ENCODE measurements at places on chromosomes 2 and 18.

DNA sequence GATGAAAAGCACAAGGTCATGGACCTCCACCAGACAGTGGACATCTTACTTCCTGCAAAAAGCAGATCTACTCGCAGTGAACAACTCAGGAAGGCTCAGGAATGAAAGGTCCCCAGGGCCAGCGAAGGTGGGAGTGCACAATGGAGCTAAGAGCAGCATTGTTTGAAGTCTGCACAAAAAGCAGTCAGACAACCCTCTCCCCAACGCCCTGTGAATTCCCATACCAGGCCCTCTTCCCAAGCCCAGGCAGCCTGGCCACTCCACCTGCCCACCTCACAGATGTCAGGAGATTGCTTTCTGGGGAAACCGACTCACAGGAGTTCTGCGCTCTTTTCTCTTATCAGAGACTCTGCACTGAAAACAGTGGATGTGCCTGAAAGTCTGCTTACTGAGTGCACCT lies 34.8 kb downstream of the ST8SIA5 start:
- DNase-seq: no peak

DNA sequence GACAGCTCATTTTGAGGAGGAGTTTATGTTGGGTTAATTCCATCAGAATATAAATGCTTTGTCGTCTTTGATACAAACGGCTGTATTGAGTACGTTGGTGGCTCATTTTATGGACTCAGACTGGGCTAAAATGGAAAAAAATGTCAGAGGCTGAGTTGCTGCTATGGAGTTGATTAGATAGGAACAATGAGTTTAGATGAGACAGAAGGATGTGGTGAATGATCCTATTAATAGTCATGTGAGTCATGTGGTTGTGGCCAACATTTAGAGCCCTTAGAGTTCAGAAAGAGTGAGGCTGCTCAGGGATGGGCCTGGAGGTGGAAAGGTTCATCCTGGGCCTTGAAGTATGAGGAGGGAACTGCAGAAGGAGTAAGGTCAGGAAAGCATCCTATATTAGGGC lies 434.2 kb downstream of the MEIS1 start:
- DNase-seq: no peak

DNA sequence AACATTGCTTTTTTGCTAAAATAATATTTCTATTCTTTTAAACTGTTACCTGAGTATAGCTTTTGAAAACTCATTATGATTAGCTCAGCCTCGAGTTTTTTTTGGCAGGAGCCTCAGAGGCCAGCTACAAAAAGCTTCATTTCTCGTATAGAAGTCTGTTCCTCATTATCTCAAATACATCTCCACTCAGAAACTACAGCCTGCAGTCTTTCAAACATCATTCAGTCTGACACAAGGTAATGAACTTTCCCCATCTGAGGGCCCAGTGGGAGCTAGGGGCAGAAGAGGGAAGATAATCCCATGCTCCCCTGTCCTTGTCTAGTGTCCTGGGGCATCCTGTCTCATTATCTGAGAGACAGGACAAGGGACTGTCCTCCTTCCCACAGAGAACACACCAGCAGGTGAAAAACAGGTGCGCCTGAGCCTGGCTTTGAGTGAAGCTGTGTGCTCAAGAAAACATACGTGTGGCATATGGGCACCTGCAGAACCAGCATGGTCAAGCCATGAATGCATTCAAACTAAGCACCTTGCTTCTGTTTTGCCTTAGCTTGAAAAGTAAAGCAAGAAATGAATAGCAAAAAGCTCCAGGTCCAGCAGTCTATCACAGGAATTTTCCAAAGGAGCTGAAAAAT lies 247.5 kb downstream of the MREG start:
- no peak for DNase-seq

GRCh38 chr2:108587621-108588020 lies 53.4 kb downstream of the LIMS1 start:
- DNase-seq: no peak

- DNase-seq: no peak
Measured at GRCh38 chr2:168671932-168672331, 130.5 kb upstream of the NOSTRIN start.

DNA sequence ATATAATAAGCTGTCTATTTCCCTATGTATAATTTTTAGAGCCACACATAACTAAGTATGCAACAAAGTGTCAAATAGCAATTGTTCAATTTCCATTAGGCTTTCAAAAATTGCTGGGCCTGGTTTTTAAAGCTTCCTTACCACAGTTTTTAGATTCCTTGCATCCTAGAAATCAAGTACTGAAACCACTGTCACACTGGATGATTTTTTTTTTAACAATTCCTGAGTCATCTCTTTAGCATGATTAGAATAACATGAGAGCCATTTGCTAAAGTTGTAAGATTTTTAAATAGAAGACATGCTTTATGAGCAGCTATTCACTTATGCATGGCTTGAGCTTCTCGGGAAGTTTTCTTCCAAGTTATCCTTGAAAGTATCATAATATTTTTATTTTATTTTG lies 319.5 kb upstream of the NXPH2 start:
- DNase-seq: no peak

GRCh38 chr2:11024687-11025086 lies 113.0 kb downstream of the KCNF1 start:
- DNase-seq: no peak

- no peak for DNase-seq
Measured at GRCh38 chr2:161436411-161436810, 20.3 kb downstream of the TBR1 start.

GRCh38 chr2:30661173-30662107 lies 145.8 kb downstream of the CAPN13 start:
- no peak for DNase-seq

DNA sequence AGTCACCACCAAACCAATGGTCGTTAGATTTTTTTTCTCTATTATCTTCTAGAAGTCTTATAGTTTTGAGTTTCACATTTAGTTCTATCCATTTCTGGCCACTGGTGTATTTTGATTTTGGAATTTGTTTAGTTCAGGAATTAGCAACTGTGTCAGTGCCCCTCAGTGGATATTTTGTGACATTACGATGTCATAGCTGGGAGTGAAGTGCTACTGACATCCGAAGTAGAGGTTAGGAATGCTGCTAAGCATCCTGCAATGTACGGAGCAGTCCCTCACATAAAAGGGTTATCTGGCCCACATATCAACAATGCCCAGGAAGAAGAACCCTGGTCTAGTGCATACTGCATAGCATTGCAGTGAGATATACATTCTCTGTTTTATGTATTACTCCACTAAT lies 157.4 kb upstream of the RGPD4 start:
- no peak for DNase-seq

GRCh38 chr2:240871071-240871958 lies 2.7 kb downstream of the AGXT start:
- no peak for DNase-seq

DNA sequence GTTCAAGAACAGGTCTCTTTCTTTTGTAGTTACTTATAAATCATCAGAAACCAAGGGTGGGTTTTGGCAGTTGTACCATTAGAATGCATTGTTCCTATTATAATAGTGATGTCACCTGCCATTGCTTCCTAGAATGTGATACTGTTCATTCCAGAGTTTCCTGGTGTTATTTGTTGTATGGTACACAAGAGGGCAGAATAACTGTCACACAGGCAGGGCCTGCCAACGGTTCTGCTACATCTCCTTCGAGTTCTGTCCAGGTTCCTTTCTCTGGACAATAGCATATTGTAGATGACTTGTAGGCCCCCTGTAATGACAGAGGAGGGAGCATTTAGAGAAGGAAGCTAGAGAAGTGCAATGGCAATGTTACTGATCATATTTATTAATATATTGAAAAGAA lies 98.3 kb downstream of the KLHL14 start:
- no peak for DNase-seq

GRCh38 chr2:158313734-158314133 lies 142.8 kb downstream of the CCDC148 start:
- DNase-seq: no peak

DNA sequence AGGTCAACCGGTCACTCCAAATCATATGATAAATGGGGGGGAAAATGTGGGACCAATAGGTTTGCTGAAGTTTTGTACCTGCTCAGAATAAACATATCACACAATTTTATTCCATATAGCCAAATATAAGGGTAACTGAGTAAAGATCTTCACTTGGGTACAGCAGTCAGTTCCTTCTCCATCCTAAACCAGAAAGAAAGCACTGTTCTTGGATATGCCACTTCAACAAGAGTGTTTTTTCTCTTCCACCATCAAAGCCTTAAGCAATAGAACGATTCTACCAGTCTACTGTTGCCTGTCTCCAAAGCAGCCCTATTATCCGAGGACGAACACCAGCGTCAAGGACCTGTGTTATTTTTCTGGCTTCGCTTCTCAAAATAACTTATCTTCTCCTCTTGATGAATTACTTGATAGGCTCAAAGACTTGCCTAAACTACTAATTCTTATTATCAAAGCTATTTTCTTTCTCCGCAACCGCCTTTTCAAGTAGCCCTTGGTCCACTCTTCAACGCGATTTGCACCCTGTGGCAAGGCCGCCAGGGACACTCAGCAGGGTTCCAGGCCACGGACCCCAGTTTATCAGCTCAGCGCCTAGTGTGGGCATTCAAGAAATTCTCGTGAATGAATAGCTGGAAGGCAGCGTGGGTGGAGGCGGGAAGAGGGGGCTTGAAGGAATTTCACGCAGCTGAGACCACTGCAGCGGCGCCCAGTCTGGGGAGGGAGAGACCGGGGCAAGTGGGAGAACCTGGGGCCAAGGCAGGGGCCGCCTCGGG lies 646 bp downstream of the ALS2 start:
- peak; percentile 30 for DNase-seq

DNA sequence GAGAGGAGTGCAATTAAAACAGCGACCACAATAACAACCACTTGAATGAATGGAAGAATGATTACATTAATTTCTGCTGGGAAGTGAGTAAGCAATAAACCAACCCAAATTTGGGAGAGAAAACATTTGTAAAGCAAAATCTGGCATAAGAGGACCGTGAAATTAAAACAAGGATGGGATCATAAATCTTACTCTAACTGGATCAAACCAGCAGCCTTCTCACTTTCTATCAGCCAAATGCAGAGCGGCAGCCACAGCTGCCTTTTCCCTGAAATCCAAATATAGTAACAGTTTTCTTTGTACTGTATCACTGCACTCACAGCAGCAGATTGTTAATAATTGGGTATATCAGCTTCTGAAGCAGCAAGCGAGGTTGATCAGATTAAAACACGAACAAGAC lies 245.2 kb upstream of the REG3G start:
- no peak for DNase-seq

DNA sequence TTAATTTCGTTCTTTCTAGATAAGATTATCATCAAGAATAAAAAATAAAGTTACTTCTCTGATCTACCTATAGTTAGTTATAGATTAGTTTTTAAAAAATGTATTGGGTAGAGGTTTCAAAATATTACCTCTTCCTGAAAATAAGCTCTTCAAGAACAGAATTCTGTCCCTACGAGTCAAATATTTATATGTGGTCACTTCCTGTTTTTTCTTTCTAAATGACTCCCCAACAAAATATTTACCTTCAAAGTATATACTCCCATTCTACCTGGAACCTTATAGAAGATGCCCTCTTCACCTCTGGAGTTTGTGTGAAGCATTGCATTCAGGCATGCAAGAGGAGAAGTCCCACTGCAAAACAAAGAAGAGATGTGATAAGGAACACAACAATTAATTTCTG lies 72.3 kb downstream of the ASXL2 start:
- no peak for DNase-seq

- no peak for DNase-seq
Measured at GRCh38 chr2:134195341-134195740, 58.5 kb upstream of the MGAT5 start.

- DNase-seq: no peak
Measured at GRCh38 chr2:159961037-159961436, 101.4 kb downstream of the PLA2R1 start.

DNA sequence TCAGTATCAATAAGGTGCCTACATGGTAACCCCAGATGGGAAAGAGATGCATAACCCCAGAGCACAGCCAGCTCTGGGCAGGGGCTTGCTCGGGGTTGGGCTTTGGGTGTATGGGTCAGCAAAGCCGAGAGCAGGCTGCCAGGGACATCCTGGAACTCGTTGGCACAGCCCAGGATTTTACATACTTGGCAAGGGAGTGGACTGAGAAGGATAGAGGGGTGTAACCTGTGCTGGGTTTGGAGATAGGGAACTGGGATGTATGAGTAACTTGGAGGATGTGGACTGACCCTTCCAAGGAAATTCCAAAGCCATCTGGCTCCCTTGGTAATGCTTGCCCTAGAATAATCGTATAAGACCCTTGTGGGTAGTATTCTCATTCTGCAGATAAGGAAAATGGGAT lies 44.2 kb downstream of the GPR39 start:
- DNase-seq: no peak

DNA sequence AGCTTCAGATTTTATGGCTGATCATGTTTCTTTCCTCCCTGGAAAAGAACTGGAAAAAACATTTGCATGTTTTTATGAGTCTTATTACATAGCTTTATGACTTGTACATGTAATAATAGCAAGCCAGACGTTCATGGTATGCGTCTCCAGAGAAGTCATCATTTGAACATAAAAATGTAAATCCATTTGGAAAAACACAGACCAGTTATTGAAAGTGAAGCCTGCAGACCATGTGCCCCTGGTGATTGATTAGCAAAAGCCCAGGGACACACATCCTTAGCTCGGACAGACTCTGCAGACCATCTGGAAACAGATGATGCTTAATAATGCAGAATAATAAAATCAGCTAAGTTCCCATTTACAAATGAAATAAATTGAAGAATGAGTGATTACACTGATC lies 283.1 kb downstream of the TDRD15 start:
- DNase-seq: no peak

- no peak for DNase-seq
Measured at GRCh38 chr2:8831516-8831915, 5.9 kb downstream of the KIDINS220 start.

GRCh38 chr18:46320928-46321711 lies 216.9 kb downstream of the HAUS1 start:
- DNase-seq: no peak

DNA sequence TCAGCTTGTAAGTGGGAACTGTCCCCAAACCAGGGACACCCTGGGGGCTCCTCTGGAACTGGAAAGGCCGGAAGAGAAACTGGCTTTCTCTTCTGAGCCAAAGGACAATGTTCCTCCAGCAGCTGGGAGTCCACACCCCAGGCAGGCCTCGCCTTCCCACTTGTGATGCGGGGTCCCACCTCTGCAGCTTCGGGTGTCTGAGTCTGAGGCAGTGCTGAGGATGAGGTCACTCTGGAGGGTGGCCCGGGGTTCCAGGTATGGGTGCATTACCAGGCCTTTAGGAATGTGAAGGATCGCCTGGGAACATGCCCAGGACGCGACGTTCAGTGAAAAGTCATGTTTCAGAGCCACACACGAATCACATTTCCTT lies 18.2 kb upstream of the BOK start:
- no peak for DNase-seq

GRCh38 chr2:55236992-55237543 lies 4.6 kb downstream of the RPS27A start:
- DNase-seq: no peak

Measured in colonic mucosa (tissue), 4 donors.